ENCODE measurements at places on chromosomes 4 and X. TPM values are rescaled to one million over a fixed set of nuclear protein-coding genes. Genes with fewer than 3 reads are reported as not detected.

DNA sequence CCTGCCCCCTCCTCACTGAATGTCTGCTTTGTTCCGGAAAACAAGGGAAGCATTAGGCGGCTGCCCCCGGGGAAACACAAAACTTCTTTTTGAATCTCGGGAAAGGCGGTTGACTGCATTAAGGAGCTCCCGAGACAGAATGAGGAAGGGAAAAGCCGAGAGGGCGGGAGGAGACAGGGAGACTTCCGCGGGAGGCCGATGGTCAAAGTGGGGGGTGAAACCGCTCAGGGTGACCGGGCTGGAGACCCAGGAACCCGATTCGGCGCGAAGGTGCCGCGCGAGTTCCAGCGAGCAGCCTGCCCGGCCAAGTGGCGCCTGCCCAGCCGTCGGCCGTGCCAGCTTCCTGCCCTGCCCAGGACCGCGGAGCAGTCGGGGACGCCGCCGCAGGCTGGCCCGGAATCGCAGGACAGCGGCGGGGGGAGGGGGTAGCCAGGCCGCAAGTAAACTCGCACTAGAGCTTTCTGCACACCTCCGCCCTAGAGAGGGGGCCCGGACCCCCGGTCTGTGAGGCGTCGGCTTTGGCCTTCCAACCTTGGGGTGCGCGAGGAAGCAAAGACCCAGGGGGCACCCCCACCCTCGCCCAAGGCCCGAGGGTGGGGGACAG is 55.1 kb upstream of the BCOR start:
- no peak for DNase-seq

DNA sequence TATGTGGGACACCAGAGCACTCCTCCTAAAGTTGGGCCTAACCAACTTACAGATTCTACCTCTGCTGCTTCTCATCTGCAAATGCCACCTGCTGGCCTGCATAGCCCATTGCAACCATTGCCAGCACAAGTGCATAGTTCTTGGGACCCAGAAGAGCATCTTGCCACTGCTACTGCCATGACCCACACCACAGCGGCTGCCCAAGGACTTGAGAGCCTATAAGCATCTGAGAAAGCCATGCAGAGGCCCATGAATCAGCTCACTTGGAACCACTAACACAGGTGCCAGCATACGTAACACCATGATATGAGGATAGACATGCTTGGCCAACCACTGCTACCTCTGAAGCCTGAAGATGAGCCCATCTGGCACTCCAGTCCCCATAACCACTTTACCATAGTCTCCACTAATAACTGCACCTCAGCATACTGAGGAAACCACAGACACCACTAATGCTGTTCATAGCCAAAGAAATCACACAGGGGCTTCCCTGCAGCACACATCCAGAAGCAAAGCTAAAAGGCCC is 258.1 kb upstream of the AGTR2 start:
- no peak for DNase-seq

Gene ETDA
- not detected for total RNA-seq

Gene SLC9B1
- total RNA-seq: not detected
